SK-N-SH (cell line): ENCODE measurements at places on chromosomes 16 and 17. TPM values are rescaled to one million over a fixed set of nuclear protein-coding genes. Genes with fewer than 3 reads are reported as not detected.

GRCh38 chr17:48484850-48485249 is 46.0 kb downstream of the HOXB1 start:
- H3K4me3 ChIP-seq: no peak overlapping the region
- H3K27ac ChIP-seq: no peak overlapping the region
- peaks cover 13% of the 10 kb centered on the region; the same call in 1 of the 2 replicates for H3K27me3 ChIP-seq
- H3K36me3 ChIP-seq: no peaks in the 10 kb centered on the region

GRCh38 chr17:5893741-5894140 is 176.4 kb upstream of the WSCD1 start:
- no peak for DNase-seq
- H3K4me1 ChIP-seq: no peaks in the 10 kb centered on the region
- H3K4me3 ChIP-seq: no peak overlapping the region
- no peaks in the 10 kb centered on the region; the same call in 1 of the 2 replicates for H3K27me3 ChIP-seq
- no peaks in the 10 kb centered on the region for H3K36me3 ChIP-seq

Gene SLC13A5
- not detected in 2 replicates for polyA plus RNA-seq

Gene LRRC37A
- polyA plus RNA-seq: 1.6 and 1.8 TPM in 2 replicates

GRCh38 chr17:75601057-75601987 is 13.7 kb downstream of the MYO15B start:
- no peak overlapping the region for H3K4me3 ChIP-seq
- no peaks in the 10 kb centered on the region for H3K4me1 ChIP-seq
- no peaks in the 10 kb centered on the region for H3K36me3 ChIP-seq
- H3K27me3 ChIP-seq: no peaks in the 10 kb centered on the region
- DNase-seq: peak; percentile 83

DNA sequence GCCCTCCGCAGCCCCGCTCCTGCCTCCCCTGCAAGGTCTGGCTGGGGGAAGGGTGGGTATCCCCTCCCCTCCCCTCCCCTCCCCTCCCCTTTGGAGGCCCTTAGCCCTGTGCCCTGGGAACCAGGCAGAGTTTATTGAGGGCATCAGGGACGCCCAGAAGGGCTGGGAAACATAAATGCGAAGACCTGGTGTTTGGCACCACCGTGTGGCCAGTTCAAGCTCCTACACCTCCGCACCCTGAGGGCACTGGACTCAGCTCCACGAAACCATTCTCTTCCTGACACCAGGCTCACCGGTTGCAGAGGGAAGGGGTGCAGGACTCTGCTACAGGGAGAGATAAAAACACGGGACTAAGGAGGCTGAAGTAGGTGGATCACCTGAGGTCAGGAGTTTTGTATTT is 1.0 kb upstream of the AIPL1 start:
- H3K36me3 ChIP-seq: no peaks in the 10 kb centered on the region
- no peak overlapping the region; the same call in 1 of the 2 replicates for H3K4me3 ChIP-seq
- H3K4me1 ChIP-seq: no peaks in the 10 kb centered on the region
- no peak overlapping the region for H3K27ac ChIP-seq

GRCh38 chr16:31382485-31383161 is 10.5 kb upstream of the ITGAD start:
- H3K36me3 ChIP-seq: no peaks in the 10 kb centered on the region
- H3K27me3 ChIP-seq: peaks cover 72% of the 10 kb centered on the region
- H3K4me1 ChIP-seq: no peaks in the 10 kb centered on the region
- H3K27ac ChIP-seq: no peak overlapping the region
- no peak overlapping the region for H3K4me3 ChIP-seq
- DNase-seq: peak; percentile 71

DNA sequence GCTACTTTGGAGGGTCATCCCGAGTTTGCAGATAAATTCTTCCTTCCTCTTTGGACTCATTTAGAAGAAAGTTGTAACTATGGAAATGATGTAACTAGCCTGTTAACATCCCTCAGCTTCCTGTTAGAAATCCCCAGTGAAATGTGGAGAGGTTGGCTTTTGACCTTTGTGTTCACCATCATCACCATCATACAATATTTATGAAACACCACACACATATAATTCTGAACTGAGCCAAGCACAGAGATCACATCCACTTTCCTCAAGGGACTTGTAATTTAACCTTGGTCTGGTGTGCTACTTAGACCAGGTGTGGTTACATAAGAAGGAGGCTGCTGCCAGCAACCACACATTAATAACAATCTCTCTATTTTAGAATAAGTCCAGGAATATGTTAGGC is 2.5 kb downstream of the CAPNS2 start:
- H3K4me3 ChIP-seq: no peak overlapping the region
- peaks cover 49% of the 10 kb centered on the region for H3K36me3 ChIP-seq
- no peak overlapping the region for H3K27ac ChIP-seq
- no peaks in the 10 kb centered on the region for H3K4me1 ChIP-seq
- no peaks in the 10 kb centered on the region for H3K27me3 ChIP-seq

Gene C1QL1
- polyA plus RNA-seq: 5.4 and 11.9 TPM in 2 replicates

Gene NACA2
- polyA plus RNA-seq: not detected in 2 replicates

DNA sequence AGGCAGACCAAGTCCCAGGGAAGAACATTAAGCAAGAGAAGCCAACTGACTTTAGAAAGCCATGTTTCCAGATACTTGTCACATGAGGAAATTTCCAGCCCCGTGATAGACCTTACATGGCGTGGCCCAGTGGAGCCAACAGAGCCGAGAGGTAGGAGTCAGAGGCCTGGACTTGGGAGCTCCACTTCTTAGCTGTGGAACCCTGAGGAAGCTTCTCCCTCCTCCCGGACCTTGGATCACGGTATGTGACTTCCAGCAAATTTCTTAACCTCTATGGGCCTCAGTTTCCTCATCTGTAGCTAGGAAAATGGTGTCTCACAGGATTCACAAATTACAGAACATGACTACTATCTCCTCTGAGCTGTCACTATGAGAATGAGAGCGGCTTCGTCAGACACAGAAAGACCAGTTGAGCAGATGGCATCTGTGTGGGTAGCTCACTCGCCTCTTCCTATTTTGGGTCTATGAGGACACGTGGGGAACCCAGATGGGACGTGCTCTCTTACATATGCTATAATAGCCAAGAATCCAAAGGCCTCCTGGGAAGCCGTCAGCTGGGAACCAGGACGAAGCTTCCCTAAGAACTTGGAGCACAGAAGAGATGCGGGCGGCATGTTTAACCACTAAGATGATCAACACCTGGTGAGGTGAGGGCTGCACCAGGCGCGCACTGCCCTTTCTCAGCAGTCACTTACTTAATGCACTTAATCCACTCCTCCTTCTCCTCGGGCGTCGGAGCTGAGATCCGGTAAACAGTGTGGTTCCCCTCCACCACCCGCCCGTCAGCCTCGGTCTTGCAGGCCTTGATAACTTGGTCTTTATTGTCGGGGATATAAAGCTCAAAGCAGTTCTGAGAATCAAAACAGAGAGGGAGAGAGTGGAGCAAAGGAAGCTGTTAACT is 102.3 kb downstream of the CYTH1 start:
- DNase-seq: no peak
- H3K27me3 ChIP-seq: no peaks in the 10 kb centered on the region
- peaks cover 20% of the 10 kb centered on the region for H3K36me3 ChIP-seq
- peaks cover 7% of the 10 kb centered on the region; the same call in 1 of the 2 replicates for H3K4me1 ChIP-seq
- peak overlapping the region; percentile 83; the same call in 1 of the 2 replicates for H3K27ac ChIP-seq

- H3K36me3 ChIP-seq: no peaks in the 10 kb centered on the region
- no peaks in the 10 kb centered on the region for H3K4me1 ChIP-seq
- no peak for DNase-seq
- peaks cover 13% of the 10 kb centered on the region; the same call in 1 of the 2 replicates for H3K27me3 ChIP-seq
- no peak overlapping the region for H3K4me3 ChIP-seq
- no peak overlapping the region for H3K27ac ChIP-seq
Measured at GRCh38 chr16:84407588-84408313, 39.4 kb downstream of the ATP2C2 start.

DNA sequence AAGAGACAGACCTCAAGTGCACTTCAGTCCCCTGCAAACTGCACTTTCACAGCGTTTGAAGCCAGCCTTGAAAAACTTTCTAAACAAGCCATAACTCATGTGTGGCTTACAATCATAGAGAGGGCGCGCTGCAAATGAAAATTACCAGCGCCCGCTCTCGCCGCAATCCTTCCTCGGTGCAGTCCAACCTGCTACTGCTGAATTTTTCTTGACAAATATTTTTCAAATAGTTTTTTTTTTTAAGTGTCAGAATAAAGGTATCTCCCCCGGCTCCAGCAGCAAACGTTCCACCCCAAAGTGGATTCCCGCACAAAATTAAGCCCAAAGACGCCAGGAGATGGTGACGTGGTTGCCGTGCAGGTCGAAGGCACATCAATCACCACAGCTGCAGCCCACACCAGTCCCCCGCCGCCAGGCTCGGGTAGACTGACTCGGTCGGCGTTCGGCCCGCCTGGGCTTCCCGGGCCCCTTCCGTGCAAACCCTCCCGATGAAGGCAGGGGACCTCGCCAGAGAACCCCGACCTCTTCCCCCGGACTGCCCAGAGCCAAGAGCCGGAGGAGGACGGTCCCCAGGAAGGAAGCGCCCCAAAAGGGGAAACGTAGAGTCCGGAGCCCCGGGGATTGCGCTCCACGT is 630 bp downstream of the GRB2 start:
- no peaks in the 10 kb centered on the region for H3K36me3 ChIP-seq
- H3K4me3 ChIP-seq: peak overlapping the region; percentile 82
- peak overlapping the region; percentile 69 for H3K27ac ChIP-seq
- DNase-seq: peak; percentile 67

GRCh38 chr17:82528484-82529265 is 9.1 kb downstream of the FOXK2 start:
- H3K4me3 ChIP-seq: no peak overlapping the region
- H3K4me1 ChIP-seq: peaks cover 25% of the 10 kb centered on the region
- peaks cover 4% of the 10 kb centered on the region for H3K36me3 ChIP-seq
- DNase-seq: peak; percentile 88

GRCh38 chr17:79414063-79414792 is 196.6 kb downstream of the RBFOX3 start:
- peaks cover 47% of the 10 kb centered on the region for H3K27me3 ChIP-seq
- no peaks in the 10 kb centered on the region for H3K36me3 ChIP-seq
- H3K4me3 ChIP-seq: no peak overlapping the region
- H3K4me1 ChIP-seq: peaks cover 16% of the 10 kb centered on the region; the same call in 1 of the 2 replicates

Gene METTL16
- polyA plus RNA-seq: 8.1 and 10.3 TPM in 2 replicates

GRCh38 chr17:58365980-58366595 is 14.1 kb upstream of the SUPT4H1 start:
- H3K36me3 ChIP-seq: no peaks in the 10 kb centered on the region
- DNase-seq: no peak
- no peak overlapping the region for H3K27ac ChIP-seq

Gene CCDC154
- 0.35 and 0.41 TPM in 2 replicates for polyA plus RNA-seq

GRCh38 chr16:24983561-24983960 is 31.6 kb downstream of the ARHGAP17 start:
- no peaks in the 10 kb centered on the region for H3K27me3 ChIP-seq
- H3K27ac ChIP-seq: no peak overlapping the region
- no peak for DNase-seq
- peaks cover 16% of the 10 kb centered on the region for H3K36me3 ChIP-seq
- H3K4me3 ChIP-seq: no peak overlapping the region

- H3K27me3 ChIP-seq: no peaks in the 10 kb centered on the region
- H3K4me3 ChIP-seq: no peak overlapping the region
- peaks cover 18% of the 10 kb centered on the region; the same call in 1 of the 2 replicates for H3K4me1 ChIP-seq
- H3K36me3 ChIP-seq: peaks cover 23% of the 10 kb centered on the region; the same call in 1 of the 2 replicates
Measured at GRCh38 chr17:79976451-79976850, 59.2 kb downstream of the TBC1D16 start.

DNA sequence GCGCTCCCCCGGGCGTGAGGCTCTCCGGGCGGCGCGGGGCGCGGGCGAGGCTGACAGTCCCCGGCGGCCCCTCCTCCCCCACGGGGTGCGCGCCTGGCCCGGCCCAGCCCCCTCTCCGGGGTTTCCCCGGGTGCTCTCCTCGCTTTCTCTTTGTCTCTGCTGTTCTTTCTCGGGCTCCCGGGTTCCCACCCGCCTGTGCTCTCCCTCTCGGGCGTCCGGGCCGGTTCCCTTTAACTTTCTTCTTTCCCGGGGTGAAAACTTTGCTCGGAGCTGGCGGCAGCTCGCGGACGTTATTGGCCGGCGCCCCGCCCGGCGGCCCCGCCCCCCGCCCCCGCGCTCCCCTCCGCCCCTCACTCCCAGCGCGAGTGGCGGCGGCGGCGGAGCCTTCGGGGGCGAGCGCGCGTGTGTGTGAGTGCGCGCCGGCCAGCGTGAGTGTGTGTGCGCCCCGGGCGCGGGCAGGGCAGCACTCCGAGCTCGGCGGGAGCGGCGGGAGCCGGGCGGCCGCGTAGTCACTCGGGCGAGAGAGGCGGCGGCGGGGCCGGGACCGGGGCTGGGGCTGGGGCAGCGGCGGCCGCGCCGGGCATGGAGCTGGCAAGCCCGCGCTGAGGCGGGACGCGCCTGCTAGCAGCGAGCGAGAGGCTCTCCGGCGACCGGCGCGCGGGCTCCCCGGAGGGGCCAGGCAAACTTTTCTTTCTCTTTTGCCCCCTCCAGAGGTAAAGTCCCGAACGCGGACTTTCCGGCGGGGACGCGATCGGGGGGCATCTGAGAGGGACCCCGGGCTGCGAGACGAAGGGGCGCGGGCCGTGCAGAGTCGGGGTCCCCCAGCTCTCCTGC is at the start of gene NTN1:
Gene NTN1, plus strand, starts transcription at position 353 of the 834 bp plus-strand sequence. CDS start 864 bp downstream, outside the sequence.
- peak; percentile 65 for DNase-seq
- no peaks in the 10 kb centered on the region for H3K36me3 ChIP-seq
- H3K27me3 ChIP-seq: peaks cover 80% of the 10 kb centered on the region
- no peak within 1 kb of the TSS for H3K27ac ChIP-seq
- peak within 1 kb of the TSS; percentile 46; the same call in 1 of the 2 replicates for H3K4me3 ChIP-seq
- H3K4me1 ChIP-seq: no peaks in the 10 kb centered on the region; the same call in 1 of the 2 replicates
